WTC11 (cell line): ENCODE measurements at places on chromosomes 1 and 21. TPM values are rescaled to one million over a fixed set of nuclear protein-coding genes. Genes with fewer than 3 reads are reported as not detected.

Gene MEX3A
- 66.3 to 79.1 TPM (median 70.6 TPM) in 3 replicates for total RNA-seq

Gene CALML6
- total RNA-seq, result 0.87 to 2.1 TPM (median 1.9 TPM) in 3 replicates

Gene HMGCS2
- total RNA-seq, result 0.24 to 0.69 TPM (median 0.41 TPM) in 3 replicates

Gene SLC1A7
- 0.07 to 0.14 TPM in 2 of 3 replicates, not detected in the other for total RNA-seq

Gene KIF14
- 20.0 to 24.4 TPM (median 20.7 TPM) in 3 replicates for total RNA-seq

Gene ROR1
- total RNA-seq, result 54.6 to 56.3 TPM (median 55.2 TPM) in 3 replicates

Gene ATP13A2
- total RNA-seq, result 84.8 to 95.9 TPM (median 93.1 TPM) in 3 replicates

Gene OR10J1
- total RNA-seq, result not detected in 3 replicates

Gene ZNF648
- 0.17 to 0.46 TPM (median 0.27 TPM) in 3 replicates for total RNA-seq

Gene LRIG2
- 22.5 to 23.5 TPM (median 22.9 TPM) in 3 replicates for total RNA-seq

Gene DISC1
- total RNA-seq, result 5.2 to 6.6 TPM (median 5.5 TPM) in 3 replicates

Gene CCDC30
- total RNA-seq, result 0.71 to 2.1 TPM (median 0.92 TPM) in 3 replicates

Gene LHX8
- 0.25 to 0.39 TPM (median 0.37 TPM) in 3 replicates for total RNA-seq

Gene IL6R
- 3.2 to 7.0 TPM (median 3.4 TPM) in 3 replicates for total RNA-seq
